ENCODE measurements at places on chromosomes 6 and 20.

DNA sequence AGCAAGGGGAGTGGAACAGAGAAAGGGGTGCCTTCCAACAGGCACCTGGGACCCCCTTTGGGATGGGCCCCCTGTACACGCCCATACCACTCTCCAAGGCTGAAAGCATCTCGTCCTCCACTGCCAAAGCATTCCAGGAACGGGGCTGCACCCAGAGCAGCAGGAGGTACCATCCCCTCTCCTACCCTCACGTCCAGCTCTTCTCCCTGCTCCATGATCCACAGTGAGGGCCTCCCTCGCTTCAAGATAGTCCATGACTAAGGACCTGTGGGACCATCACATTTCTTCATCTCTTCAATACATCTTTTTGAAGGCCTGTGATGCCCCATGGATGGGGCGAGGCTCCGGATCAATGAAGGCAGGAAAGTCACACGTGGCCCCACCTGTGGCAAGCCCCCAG, 209.9 kb downstream of the ANKRD60 start:
- DNase-seq = no peak

DNA sequence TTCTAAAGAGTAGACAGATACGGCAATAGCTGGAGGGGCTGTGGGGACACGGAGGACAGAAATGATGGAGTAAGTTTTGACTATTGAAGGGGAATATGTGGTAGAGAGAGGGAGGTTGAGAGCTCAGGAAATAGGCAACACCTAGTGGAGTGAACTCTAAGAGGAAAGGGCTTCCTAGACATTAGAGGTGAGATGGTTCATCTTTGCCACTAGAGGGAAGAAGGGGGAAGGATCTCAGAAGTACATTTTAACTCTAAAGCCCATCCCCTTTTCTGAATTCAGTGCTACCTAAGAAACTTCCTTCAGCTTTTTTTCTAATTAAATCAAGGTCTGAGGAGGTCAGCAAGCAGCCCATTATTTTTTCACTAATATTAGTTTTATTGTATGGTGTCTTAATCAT, 689.4 kb upstream of the MAP3K7 start:
- DNase-seq = no peak

DNA sequence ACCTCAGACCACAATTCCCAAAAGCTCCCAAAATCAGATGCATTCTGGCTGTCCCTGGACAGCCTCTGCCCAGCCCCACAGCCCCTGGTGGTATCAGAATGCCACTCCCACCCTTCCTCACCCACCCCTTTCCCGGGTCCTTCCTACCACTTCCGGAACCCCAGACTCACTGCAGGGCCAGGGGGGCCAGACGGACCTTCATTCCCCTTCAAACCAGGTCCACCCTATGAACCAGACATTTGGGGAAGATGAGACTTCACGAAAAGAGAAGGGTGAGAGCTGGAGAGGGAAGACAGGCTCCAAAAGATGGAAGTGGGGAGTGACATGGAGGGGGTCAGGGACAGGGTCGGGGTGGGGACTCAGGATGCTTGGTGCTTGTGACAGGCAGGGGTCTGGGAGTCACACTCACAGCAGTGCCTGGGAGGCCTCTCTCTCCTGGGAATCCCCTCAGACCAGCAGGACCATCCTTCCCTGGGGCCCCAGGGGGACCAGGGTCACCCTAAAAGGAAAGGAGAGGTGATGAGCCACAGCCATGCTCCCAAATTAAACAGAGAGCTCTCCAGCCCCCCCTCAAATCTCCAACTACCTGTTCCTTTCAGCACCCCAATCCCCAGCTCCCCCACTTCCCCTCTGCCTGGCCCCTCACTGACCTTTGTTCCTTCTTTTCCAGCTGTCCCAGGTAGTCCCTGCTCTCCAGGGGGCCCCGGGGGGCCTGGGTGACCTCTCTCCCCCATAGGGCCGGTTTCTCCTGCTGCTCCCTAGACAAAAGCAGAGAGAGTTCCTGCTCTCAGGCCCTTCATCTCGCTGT, 20.2 kb downstream of the COL11A2 start:
- DNase-seq = no peak

- DNase-seq = no peak
Measured at GRCh38 chr6:4922488-4923037, 81.3 kb downstream of the RPP40 start.

GRCh38 chr6:20020526-20020925, 183.4 kb downstream of the ID4 start:
- DNase-seq = no peak

DNA sequence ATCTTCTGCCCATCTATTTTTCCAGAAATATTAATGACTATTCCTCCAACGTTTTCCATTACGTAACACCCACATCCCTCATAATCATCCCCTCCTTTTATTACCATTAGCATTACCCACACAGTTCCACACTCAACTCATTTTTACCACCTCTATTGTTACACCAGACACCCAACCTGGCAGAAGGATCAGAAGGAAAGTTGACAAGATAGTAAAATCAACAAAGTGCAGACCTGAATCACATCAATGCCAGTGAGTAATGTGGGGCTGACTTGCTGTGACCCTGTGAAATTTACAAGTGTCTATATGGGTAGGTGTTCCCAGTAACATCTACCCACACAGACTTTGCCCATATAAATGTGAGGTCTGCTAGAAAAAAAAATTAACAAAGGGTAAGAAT, 568.2 kb downstream of the MAFB start:
- DNase-seq = no peak

- DNase-seq = no peak
Measured at GRCh38 chr6:144006736-144007477, 1.2 kb downstream of the PLAGL1 start.

DNA sequence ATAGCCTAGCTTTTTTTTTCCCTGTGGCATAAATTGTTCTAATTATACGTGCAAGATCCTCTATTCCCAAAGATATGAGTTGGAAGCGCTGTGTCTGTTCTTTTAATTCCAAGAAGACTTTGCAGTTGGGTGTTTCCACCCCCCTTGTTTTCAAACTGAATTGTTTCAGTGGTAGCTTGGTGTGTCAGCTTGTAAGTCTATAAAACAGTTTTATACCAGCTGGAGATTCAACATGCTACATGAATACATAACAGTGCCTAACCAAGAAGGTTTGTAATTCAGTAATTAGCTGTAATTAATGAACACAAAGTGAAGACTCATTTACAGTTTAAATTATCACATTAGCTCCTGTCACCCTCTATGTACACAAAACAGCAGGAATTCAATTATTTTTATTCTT, 154.0 kb downstream of the ZNF217 start:
- no peak for DNase-seq
